ENCODE measurements at places on chromosomes 5 and 9.

GRCh38 chr5:151345808-151346478 is 1.4 kb downstream of the SLC36A2 start:
- no peak for DNase-seq

DNA sequence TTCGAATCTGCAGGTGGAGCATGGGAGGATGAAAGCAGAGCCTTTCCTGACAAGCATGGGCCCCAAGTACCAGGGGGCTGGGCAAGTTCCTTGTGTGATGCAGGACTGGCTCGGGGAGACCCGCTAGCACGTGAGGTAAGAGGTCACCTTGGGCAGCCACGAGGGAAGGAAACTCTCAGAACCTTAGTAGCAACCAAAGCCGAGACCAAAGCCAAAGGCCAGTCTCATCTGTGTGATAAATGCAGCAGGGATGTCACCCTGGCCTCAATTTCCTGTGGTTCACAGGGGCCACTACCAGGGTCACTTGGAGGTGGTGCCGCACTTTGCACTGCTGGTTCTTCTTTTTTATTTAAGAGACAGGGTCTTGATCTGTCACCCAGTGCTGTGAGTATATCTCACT is 39.5 kb downstream of the PRRT1B start:
- no peak for DNase-seq

DNA sequence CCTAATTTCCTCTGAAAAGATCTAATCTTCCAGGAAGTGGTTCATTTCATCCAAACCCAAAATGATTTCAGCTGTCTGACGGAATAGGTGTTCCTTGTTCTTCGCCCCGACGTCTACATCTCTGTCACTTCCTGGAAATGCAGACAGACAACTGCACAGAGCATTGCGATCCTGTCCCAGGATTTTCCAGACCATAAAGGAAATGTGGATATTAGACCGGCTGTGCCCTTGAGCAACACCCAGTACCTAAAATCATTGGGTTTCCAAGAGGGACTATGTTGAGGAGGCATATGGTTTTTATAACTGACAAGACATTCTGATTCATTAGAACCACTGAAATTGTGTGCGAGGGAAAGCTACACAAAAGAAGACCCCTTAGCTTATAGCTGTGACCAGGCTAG is 74.2 kb downstream of the MSX2 start:
- no peak for DNase-seq

GRCh38 chr9:26814799-26815198 is 77.8 kb downstream of the CAAP1 start:
- DNase-seq: no peak

GRCh38 chr5:168227001-168227400 is 64.4 kb upstream of the WWC1 start:
- DNase-seq: no peak

GRCh38 chr5:111507276-111507675 is 5.1 kb downstream of the STARD4 start:
- no peak for DNase-seq

DNA sequence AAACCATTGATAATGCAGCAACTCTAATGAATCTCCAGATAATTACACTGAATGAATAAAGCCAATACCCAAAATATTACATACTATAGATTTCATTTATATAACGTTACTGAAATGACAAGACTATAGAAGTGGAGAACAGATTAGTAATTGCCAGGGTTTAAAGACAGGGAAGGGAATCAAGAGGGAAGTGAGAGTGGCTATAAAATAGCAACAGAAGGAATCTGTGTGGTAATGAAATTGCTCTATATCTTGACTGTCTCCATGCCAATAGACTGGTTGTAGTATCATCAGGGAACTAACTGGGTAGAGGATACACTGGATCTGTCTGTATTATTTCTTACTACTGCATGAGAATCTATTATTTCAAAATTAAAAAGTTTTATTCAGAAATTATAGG is 396.5 kb upstream of the RPS23 start:
- DNase-seq: no peak

DNA sequence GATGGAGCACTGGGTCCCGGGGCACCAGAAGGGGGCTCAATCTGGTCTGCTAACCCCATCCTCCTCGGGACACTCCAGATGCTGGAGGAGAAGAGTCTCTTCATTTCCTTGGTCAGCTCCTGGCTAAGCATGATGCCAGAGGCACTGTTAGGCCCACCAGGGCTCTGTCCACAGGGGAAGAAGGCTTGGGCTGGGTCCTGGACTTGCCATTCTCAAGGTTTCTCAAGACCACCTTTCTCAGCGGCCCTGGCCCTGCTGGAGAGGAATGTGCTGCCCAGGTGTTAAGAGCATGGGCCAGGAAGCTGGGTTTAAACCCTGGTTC is 7.9 kb downstream of the SH2D3C start:
- no peak for DNase-seq

- no peak for DNase-seq
Observed at GRCh38 chr9:128634651-128635262, 21.9 kb downstream of the DYNC2I2 start.

- no peak for DNase-seq
Observed at GRCh38 chr9:79799691-79800335, 228.0 kb downstream of the TLE4 start.

- peak; percentile 49 for DNase-seq
Observed at GRCh38 chr5:179336871-179337795, 8.1 kb downstream of the ADAMTS2 start.

- DNase-seq: no peak
Observed at GRCh38 chr5:127785098-127785927, 82.1 kb downstream of the CCDC192 start.

- DNase-seq: no peak
Observed at GRCh38 chr9:89801341-89801740, 196.5 kb downstream of the GADD45G start.

GRCh38 chr9:105662184-105663104 is at the start of gene TAL2:
TSS of gene TAL2 (plus strand) at chr9:105662457. CDS start at chr9:105662497, 40 bp downstream.
- DNase-seq: no peak

- DNase-seq: no peak
Observed at GRCh38 chr5:156388233-156388632, 61.3 kb downstream of the SGCD start.

- no peak for DNase-seq
Observed at GRCh38 chr5:72221541-72221940, 98.5 kb downstream of the MRPS27 start.

- DNase-seq: no peak
Observed at GRCh38 chr5:142780871-142781270, 10.7 kb downstream of the ARHGAP26 start.

DNA sequence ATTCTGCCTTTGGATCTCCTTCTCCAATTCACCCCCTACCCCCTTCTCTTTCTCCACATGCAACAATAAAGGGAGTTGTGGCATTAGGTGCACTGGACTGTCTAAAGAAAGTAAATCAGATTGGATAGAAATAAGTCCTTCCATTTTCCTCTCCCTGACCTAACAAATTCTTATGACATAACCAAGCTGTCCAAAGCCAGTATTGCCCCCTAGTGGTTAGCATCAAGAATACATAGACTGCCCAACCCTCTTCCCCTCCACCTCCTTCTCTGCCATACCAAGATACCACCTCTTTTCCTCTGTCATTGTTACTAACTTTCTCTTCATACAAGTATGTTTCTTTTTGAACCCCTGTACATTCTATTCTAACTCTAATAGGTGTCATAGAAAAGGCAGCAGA is 45.7 kb downstream of the PPARGC1B start:
- peak; percentile 74 for DNase-seq

DNA sequence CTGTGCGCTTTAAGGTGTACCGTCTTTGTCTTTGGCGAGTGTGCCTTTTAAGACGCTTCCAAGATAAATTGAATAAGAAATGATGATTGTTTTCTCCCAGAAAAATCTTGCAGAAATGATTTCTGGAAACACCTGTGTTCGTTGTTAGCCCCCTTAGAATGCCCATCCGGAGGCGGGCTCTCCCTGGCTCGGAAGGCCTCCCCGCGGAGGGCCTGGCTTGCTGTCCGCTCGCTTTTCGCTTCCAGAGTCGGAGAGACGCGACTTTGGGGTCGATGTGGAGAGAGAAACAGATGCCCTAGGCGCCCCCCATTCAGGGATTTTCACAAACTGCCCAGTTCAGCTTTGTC is 23.9 kb downstream of the LECT2 start:
- peak; percentile 51 for DNase-seq

DNA sequence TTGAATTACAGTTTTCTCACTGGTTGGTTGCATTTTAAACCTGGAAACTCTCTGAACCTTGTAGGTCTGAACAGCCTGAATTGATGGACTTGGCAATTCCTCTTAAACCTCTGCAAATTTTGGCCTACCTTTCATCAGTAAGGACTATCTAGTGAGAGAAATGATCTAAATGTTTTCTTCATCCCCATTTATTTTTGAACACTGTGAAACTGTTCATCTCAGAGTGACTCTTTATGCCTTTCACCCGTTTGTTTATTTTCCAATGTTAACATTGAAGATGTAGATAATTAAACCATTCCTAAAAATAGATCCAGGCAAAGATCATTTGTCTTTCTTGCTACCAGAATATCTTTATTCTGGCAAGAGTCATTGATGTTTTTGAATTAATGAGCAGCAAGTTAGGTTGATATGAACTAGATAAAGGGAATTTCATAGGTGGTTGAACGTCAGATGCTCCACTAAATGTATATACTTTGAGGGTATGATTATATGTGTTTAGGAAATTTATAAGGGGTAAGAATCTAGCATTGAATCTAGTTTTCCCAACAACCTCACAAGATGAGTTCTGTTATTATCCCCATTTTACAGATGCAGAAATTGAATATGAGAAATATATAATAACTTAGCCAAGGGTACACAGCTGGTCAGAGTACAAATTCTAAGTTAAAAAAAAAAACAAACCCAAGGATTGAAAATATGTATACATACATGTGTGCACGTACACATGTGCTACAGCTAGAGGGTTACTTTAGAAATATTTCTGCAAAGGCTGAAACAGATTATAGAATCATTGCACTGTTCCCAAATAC is 3.4 kb downstream of the CPEB4 start:
- DNase-seq: no peak

- DNase-seq: no peak
Observed at GRCh38 chr9:109811876-109812275, 31.9 kb downstream of the PALM2AKAP2 start.

- no peak for DNase-seq
Observed at GRCh38 chr5:164012371-164012770, 507.0 kb downstream of the MAT2B start.

GRCh38 chr5:139677736-139678613 is 29.8 kb downstream of the CXXC5 start:
- peak; percentile 81 for DNase-seq

- DNase-seq: no peak
Observed at GRCh38 chr5:147052519-147052918, 174.0 kb upstream of the PPP2R2B start.

DNA sequence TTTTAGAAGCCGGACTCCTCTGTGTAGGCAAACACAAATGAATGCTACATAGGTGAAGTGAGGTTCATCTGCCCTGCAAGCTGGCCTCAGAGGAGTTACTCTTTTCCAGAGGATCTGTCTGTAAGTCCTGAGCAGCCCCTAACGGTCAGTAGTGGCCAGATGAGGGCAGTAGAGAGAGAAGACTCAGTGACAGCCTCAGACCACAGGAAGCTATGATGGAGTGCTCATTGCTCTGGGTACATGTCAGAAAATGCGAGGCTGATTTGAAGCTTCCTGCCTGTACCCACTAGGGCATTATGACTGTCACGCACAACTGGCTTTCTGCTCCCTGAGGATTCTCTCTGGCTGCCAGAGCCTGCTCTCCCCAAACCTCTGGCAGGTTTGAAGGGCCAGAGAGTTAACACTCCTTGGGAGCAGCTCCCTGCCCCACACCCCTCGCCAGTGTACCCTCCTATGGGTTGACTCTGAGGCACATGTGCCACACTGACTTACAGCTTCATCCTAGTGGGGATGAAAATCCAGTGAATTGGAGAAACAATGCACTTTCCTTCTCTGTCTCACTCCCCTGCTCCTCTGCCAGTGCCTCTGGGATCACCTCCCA is 141.5 kb downstream of the GABRG2 start:
- DNase-seq: peak; percentile 24

DNA sequence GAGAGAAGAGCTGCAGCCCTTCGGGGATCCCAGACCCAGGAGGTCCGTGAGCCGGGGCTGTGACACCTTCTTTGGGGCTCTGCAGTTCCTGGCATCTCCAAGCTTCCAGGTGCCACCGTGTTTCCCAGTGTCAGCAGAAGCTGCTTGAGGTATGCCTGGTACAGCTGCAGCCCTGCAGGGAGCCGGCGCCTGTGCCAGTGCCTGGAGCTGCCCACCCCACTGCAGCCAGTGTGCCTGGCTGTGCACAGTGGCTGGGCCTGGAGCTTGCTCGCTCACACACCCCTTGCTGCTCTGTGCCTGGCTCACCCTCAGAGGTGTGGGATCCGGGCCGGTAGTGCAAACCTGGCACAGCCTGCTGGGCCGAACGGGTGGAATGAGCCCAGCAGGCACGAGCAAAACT is 65.5 kb downstream of the NACC2 start:
- DNase-seq: no peak

DNA sequence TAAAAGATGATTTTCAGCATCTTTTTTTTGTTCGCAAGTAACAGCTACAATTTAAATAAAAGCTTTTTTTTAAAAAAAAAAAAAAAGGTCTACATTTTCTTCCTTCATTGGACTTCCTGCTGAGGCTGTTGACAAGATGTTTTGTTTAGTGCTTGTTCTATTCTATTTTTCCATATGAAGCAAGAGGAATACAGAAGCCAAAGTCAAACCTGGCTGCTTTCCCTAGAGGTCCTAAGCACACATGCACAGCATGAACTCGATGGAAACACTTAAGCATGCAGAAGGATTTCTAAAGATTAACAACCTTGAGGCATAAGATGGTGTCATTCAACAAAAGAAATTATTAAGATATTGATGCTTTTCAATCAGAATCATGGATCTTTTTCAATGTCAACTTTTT is 105.1 kb downstream of the ADCY2 start:
- DNase-seq: no peak

GRCh38 chr5:138543730-138544104 is 681 bp upstream of the ETF1 start:
- DNase-seq: no peak

DNA sequence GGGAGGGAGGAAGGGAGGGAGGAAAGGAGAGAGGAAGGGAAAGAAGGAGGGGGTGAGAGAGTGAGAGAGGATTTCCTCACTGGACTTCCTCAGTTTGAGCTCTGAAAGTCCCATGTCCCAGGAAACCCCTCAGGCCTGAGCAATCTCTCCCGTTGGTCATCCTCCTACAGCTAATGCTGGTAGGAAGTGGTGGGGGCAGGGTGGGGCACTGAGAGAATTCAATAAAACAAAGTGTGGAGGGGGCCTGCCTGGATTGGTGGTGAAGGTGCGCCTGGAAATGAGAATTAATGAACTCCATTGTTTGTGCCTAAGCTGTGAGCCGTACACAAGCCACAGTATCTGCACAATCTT is 195.0 kb downstream of the RGS3 start:
- no peak for DNase-seq
